ENCODE measurements at places on chromosomes 12 and 14.

- no peaks in the 10 kb centered on the region for H3K4me1 ChIP-seq
- peak overlapping the region; percentile 31 for H3K4me3 ChIP-seq
- H3K27me3 ChIP-seq, result no peaks in the 10 kb centered on the region
- H3K27ac ChIP-seq, result no peak overlapping the region
Observed at GRCh38 chr12:94186278-94187241, 38.2 kb downstream of the PLXNC1 start.

DNA sequence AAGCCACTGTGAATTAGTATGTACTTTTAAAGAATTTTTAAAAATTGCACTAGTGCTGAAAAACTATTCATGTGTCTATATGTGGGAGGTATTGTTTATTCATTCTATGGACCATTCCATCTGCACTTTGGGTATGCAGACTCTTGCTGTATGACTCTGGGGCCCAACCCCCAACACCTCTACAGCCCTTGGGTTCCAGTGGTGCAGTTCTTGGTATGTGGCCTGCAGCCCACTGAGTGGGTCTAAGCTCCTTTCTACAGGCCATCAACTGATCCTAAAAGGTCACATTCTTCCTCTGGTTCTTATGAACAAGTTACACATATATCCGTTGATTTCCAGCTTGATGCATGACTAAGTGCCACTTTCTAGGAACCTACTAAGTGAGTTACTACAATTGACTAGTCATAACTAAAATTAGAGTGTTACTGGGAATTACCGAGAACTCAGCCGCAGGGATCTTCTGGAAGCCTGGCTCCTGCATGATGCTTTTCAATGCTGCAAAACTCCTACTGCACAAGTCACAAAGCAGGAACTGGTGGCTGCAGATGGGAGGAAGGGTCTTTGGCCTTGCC lies 62.4 kb upstream of the MED13L start:
- DNase-seq, result no peak
- H3K27ac ChIP-seq, result no peak overlapping the region
- H3K4me3 ChIP-seq, result no peak overlapping the region
- no peaks in the 10 kb centered on the region for H3K36me3 ChIP-seq
- no peaks in the 10 kb centered on the region for H3K4me1 ChIP-seq

GRCh38 chr12:8011331-8011730 lies 21.2 kb upstream of the FOXJ2 start:
- peak overlapping the region; percentile 54 for H3K27ac ChIP-seq
- no peaks in the 10 kb centered on the region for H3K4me1 ChIP-seq
- H3K4me3 ChIP-seq, result no peak overlapping the region
- DNase-seq, result peak; percentile 47
- no peaks in the 10 kb centered on the region for H3K36me3 ChIP-seq

GRCh38 chr12:108516511-108517275 lies 1.6 kb downstream of the FICD start:
- H3K4me3 ChIP-seq, result no peak overlapping the region
- no peaks in the 10 kb centered on the region for H3K27me3 ChIP-seq
- no peak for DNase-seq

GRCh38 chr14:70904373-70904772 lies 2.9 kb upstream of the PCNX1 start:
- no peaks in the 10 kb centered on the region for H3K36me3 ChIP-seq
- H3K27ac ChIP-seq, result no peak overlapping the region
- DNase-seq, result no peak
- H3K4me1 ChIP-seq, result peaks cover 22% of the 10 kb centered on the region

DNA sequence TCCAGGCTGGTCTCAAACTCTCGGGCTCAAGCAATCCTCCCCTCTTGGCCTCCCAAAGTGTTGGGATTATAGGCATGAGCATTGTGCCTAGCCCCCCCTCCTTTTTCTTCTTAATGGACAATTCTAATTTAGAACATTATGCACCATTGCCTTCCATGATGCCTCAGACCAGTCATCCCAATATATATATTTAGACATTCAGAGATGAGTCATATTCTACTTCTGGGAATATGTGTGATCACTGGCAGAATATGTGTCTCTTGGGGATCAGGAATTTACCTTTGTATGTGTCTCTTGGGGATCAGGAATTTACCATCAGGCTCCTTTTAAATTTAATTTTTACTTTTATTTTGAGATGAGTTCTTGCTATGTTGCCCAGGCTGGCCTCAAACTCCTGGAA lies 7.5 kb upstream of the CCDC177 start:
- H3K27ac ChIP-seq, result no peak overlapping the region
- H3K4me3 ChIP-seq, result no peak overlapping the region
- DNase-seq, result no peak
- peaks cover 15% of the 10 kb centered on the region for H3K27me3 ChIP-seq

- no peaks in the 10 kb centered on the region for H3K4me1 ChIP-seq
- H3K27ac ChIP-seq, result no peak overlapping the region
- no peaks in the 10 kb centered on the region for H3K27me3 ChIP-seq
Observed at GRCh38 chr12:131867471-131867870, 27.0 kb upstream of the ULK1 start.

DNA sequence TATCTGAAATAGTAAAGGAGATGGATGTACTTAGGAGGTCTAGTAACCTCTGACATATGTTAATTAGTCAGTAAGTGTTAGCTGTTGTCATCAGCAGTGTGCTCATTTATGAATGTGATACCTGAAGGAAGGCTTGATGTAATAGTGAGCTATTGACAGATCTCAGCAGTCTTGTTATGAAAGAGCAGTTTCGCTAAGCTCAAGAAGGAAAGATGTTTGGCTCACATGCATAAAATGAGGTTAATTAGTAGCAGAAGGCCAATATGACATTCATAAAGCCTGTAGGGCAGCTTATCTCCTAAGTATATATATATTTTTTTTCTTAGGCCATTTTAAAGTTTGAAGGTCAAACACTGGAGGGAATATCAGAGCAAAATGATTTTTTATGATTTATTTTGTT lies 2.8 kb downstream of the FAM234B start:
- H3K27me3 ChIP-seq, result no peaks in the 10 kb centered on the region
- DNase-seq, result peak; percentile 55
- H3K27ac ChIP-seq, result no peak overlapping the region
- H3K36me3 ChIP-seq, result no peaks in the 10 kb centered on the region
- H3K4me3 ChIP-seq, result no peak overlapping the region

DNA sequence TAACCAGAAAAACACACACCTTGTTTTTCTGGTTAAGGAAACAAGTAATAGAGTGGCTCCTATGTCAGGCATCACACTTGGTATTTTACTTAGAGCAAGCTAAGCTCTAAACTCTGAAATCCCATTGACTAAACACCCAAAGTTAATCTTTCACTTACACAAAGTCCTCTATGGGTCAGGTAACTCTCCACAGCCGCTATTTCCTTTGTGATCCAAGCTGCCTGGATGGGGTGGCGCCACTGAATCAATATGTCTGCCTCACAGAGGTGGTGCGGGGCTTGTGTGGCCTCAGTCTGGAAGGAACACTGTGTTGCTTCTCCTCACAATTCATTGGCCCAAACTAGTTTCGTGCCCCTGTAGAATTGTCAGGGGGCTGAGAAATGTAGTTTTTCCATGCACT lies 160.0 kb upstream of the E2F7 start:
- H3K4me3 ChIP-seq, result no peak overlapping the region
- H3K27me3 ChIP-seq, result no peaks in the 10 kb centered on the region
- no peak overlapping the region for H3K27ac ChIP-seq

- peaks cover 17% of the 10 kb centered on the region for H3K4me1 ChIP-seq
- no peak within 1 kb of the TSS for H3K27ac ChIP-seq
- no peak for DNase-seq
- H3K4me3 ChIP-seq, result peak within 1 kb of the TSS; percentile 1
- H3K27me3 ChIP-seq, result peaks cover 29% of the 10 kb centered on the region
Observed at GRCh38 chr12:80707126-80707829, at the start of gene MYF6. TSS of gene MYF6 (plus strand) at chr12:80707634. CDS start at chr12:80707720, 86 bp downstream.
